ENCODE measurements at places on chromosomes 5 and 9.

GRCh38 chr5:106380736-106381135 is 1290.0 kb downstream of the EFNA5 start:
- DNase-seq = no peak

DNA sequence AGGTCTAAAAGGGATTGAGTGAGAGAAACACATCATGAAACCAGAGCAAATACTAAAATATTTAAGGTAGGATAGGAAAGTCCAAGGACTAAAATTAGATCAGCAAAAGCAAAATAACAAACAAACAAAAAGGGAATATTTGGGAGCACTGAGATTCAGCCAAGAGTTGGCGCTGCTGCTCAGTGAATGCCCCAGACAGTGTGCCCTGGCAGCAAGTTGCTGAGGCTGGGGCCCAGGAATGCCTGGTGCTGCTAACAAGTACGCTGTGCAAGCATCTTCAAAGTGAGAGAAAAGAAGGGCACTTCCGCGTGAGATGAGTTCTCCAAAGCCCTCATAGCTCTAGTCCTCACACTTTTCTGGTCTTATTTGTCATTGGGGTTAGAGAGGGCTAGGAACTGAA is 603.3 kb downstream of the EFNA5 start:
- no peak for DNase-seq

- DNase-seq = no peak
Observed at GRCh38 chr9:138078846-138079245, 201.3 kb downstream of the CACNA1B start.

DNA sequence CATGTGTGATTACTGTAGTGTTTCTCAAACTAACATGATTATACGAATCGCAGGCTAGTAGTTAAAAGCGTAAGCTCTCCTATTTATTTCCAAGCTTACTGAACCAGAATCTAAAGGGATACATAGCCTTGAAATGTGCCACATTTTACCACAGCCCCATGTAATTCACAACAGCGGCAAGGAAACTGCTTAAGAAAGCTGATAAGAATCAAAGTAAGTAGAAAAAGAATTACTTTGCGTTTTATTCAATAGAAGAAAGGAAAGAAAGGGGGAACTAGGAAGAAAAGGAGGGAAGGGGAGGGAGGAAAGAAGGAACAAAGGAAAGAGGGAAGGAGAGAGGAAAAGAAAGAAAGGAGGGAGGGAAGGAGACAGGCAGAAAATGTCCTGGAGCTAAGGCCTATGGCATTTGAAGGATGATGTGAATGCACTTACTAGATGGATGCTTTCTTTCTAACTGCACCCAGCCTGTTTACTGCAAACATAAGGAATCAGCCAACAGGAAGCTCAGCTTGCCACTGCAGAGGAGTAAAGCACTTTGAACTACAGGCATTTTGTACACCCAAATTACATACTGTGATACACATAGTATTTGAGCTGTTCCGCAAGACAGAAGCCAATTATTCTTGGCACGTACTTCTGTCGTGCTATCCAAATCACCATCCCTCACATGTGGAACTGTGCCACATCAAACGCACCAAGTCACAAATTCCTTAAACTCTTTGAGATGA is 521.7 kb downstream of the RAB3C start:
- DNase-seq = no peak

DNA sequence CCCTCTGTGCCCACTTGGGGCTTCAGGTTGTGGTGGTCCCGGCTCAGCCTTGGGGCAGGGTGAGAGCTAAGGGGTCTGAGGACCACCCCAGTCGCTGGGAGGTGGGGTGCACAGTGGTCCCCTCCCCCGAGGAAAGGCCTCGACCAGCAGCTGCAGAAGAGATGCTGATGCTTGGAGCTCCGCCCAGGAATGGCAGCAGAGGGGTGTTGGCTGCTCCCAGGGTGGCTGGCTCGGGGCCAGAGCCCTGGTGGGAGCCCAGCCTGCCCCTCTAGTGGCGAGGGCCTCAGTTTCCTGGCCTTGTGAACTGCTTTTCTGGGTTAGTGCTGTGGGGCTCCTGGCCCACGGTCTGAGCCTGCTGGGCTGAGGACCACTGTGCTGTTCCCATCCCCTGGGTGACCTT is 1.2 kb downstream of the DIPK1B start:
- no peak for DNase-seq

GRCh38 chr9:130246126-130246525 is 19.4 kb upstream of the HMCN2 start:
- no peak for DNase-seq

DNA sequence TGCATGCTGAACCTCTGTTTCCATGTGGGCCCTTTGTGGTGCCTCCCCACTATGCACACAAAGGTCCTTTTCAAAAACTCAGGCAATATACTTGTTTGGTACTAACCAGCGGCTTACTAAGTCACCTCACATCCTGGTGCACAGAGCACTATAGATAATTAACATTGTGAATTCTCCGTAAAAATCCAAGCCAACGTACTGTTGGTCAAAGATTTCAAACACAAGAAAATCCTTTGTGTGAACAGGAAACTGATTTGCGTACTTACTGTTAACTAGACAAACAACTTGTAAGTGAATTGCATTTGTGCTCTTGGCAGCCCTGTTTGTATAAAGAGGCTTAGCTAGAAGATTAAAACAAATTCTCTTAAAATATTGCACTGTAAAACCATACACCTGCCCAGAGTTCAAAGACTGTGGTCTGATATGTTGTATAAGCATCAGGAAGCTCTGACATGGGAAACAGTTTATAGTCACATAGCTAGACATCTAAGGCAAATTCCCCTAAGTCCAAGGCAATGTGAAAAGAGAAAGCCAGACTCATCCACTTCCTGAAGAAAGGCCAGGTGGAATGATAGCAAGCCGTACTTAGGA is 125.0 kb upstream of the SLC12A2 start:
- DNase-seq = peak; percentile 36
